ENCODE measurements at places on chromosomes 5 and 9. TPM values are rescaled to one million over a fixed set of nuclear protein-coding genes. Genes with fewer than 3 reads are reported as not detected.

The TAS2R1 gene
- total RNA-seq: not detected

DNA sequence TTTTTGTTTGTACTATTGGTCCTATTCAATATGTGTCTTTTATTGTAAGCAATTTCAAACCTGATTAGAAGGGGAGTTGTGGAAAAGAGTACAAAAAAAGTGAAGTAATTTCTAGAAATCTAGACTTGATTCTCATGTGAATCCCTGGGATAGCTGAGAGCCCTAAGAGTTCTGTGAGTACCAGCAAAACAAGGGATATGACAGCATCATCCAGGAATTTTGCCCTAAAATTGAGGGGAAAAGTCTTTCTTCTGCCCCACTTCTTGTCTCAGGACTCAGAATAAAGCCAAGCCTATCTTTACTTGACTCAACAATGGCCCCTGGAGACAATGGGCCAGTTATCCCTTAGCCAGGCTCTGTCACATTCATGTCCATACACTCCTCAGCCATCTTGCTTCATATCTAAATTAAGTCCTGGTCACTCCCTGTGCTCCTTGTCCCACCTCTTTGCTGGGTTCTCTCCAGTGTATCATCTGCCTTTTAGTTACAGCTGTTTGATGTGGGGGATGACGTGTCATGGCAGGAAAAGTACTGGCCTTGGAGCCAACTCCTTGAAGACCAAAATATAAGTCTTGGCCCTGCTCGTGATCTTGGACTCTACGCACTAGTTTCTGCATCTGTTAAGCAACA, 81.2 kb downstream of the ADAMTS12 start:
- peaks cover 2% of the 10 kb centered on the region for H3K27me3 ChIP-seq
- H3K4me3 ChIP-seq: no peak overlapping the region
- no peak for DNase-seq
- no peaks in the 10 kb centered on the region for H3K36me3 ChIP-seq

GRCh38 chr9:30995956-30996738, 1388.3 kb upstream of the ACO1 start:
- H3K4me3 ChIP-seq: no peak overlapping the region
- H3K27me3 ChIP-seq: no peaks in the 10 kb centered on the region
- H3K4me1 ChIP-seq: no peaks in the 10 kb centered on the region
- H3K27ac ChIP-seq: no peak overlapping the region
- H3K36me3 ChIP-seq: no peaks in the 10 kb centered on the region

- no peak overlapping the region for H3K27ac ChIP-seq
- DNase-seq: no peak
- H3K27me3 ChIP-seq: peaks cover 19% of the 10 kb centered on the region
- no peak overlapping the region for H3K4me3 ChIP-seq
- no peaks in the 10 kb centered on the region for H3K36me3 ChIP-seq
Observed at GRCh38 chr9:115234094-115234493, 116.1 kb upstream of the TNC start.
